ENCODE measurements at places on chromosomes 16 and 17.

GRCh38 chr17:60333628-60334031 is 58.3 kb downstream of the USP32 start:
- DNase-seq, result no peak

GRCh38 chr17:72381597-72382397 is 261.0 kb downstream of the SOX9 start:
- DNase-seq, result no peak

DNA sequence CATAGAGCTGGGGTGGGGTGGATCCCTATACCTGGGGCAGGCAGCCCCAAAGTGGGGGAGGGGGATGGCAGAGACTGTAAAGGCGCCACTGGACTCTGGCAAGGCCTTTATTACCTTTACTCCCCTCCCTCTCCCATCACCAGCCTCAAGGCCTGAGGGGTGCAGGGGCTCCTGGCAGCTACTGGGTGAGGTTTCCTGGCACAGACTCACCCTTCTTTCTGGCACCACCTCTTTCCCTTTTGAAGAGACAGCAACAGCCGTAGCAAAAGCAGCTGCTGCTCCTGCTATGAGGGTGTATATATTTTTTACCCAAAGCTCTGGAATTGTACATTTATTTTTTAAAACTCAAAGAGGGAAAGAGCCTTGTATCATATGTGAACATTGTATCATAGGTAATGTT is 17.6 kb downstream of the RAPGEFL1 start:
- no peak for DNase-seq

- no peak for DNase-seq
Measured at GRCh38 chr17:8830141-8830540, 31.0 kb upstream of the MFSD6L start.

- DNase-seq, result no peak
Measured at GRCh38 chr17:31541559-31541958, 150.1 kb downstream of the RAB11FIP4 start.

GRCh38 chr16:66070140-66070917 is 296.2 kb upstream of the CDH5 start:
- DNase-seq, result peak; percentile 83

Measured in right cardiac atrium (tissue), 5 donors.